NCI-H187 treated with DMSO at 0.1 percent for 48 hours (cell line): ENCODE measurements at places on chromosomes 4 and X.

GRCh38 chrX:113558576-113558975, 717.9 kb upstream of the AMOT start:
- DNase-seq: no peak

DNA sequence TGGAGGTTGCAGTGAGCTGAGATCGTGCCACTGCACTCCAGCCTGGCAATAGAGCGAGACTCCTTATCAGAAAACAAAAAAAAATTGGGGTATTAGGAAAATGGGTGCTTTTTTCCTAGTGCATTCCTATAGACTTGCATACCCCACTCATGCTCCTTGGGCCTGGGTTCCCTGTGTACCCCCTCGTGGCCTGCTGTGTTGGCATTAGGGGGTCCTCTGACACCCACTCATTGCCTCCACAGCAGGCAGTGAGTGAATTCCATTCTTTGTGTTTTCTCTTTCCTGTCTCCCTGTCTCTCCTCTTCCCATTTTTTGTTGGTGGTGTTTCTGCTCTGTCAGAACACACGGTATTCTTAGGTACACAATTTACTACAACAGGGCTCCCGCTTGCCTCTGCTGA, 42.8 kb downstream of the TNIP2 start:
- no peak for DNase-seq

DNA sequence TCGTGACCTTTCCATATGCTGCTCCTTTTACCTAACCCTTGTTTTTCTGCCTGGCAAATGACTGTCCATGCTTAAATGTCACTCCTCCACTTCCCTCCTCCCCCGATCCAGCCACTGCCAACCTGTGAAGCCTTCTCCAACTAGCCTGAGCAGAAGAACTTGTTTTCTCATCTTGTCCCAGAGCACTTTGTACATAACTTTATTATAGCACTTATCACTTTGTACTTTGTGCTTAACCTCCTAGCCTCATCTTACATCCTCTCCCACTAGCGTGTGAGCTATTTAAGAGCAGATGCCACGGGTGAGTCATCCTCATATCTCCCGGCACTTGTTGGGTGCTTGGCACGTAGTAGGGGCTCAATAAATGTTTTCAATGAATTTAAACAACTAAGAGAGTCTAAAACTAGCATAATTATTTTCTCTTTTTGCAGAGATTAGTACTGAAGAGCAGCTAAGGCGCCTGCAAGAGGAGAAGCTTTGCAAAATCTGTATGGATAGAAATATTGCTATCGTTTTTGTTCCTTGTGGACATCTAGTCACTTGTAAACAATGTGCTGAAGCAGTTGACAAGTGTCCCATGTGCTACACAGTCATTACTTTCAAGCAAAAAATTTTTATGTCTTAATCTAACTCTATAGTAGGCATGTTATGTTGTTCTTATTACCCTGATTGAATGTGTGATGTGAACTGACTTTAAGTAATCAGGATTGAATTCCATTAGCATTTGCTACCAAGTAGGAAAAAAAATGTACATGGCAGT, 46.9 kb downstream of the XIAP start:
- no peak for DNase-seq

GRCh38 chrX:10379878-10380277, 223.1 kb downstream of the CLCN4 start:
- DNase-seq: no peak

- DNase-seq: no peak
Observed at GRCh38 chrX:22424919-22425318, 152.2 kb downstream of the CBLL2 start.

- no peak for DNase-seq
Observed at GRCh38 chr4:165986956-165987698, 114.1 kb downstream of the TLL1 start.

DNA sequence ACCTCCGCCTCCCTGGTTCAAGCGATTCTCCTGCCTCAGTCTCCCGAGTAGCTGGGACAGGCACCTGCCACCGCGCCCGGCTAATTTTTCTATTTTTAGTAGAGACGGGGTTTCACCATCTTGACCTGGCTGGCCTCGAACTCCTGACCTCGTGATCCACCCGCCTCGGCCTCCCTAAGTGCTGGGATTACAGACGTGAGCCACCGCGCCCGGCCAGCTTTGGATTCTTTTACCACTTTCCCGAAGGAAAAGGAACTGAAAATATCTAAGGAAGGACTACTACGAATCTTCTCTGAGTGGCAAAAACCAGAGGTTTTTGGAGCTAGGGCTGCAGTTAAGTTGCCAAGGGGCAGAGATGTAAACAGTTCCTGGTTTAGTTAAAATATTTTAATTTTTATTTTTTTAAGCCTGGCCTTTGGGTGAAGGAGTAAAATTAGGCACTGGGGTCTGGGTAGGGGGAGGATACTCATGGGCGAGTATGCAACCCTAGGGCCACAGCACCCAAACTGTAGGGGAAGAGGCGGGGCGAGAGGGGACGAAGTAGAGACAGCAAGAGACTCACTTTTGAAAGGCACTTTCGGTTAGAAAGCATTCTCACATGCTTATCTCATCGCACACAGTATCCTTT, 525 bp upstream of the CISD2 start:
- DNase-seq: no peak
